ENCODE measurements at places on chromosomes 6 and 20.

DNA sequence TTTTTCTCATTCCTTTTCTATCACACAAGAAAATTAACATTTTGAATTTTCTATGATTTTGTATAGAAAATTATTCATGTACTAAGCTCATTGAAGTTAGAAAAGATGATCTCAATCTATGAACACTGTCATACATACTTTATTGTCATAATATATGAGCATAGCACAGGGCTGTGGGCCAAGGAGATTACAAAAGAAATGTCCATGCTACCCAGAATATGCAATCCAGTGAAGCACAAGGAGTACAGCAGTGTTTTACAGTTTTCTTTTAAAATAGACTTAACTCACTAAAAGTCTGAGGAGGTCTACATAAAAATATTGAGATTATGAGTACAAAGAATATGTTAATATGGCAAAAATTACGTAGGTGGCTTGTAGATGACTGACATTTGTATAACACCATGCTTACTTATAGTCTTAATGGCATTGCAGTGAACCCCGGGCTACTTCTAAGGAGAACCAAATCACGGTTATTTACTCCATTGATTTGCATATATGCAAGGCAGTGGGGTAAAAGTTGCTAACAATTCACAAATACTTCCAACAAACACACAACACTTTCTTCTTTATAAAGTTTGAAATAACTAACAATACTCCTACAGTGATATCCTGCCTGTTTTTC is 257.1 kb downstream of the BCKDHB start:
- DNase-seq: no peak

GRCh38 chr6:80003826-80004172 is 650 bp upstream of the TTK start:
- no peak for DNase-seq

- DNase-seq: no peak
Observed at GRCh38 chr6:66376001-66376400, 669.0 kb upstream of the EYS start.

GRCh38 chr6:149089510-149089909 is 228.0 kb upstream of the TAB2 start:
- no peak for DNase-seq

DNA sequence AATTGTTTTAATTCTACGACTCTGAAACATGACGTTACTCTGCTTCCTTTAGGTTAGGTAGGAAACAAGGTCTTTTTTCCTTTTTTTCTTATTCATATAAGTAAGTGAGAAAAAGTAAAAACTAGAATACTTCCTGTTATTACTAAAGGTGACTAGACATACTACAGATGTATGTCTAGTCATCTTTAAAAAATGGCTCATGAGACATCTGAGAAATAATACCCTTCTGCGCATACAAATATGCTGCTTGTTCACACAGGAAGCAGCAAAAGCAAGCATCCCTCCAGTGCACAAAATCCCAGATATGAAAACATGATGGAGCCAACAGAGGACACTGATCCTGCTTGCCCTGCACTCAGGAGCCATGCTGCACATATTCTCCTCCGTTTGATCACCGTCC is 699.1 kb downstream of the EPM2A start:
- no peak for DNase-seq

- no peak for DNase-seq
Observed at GRCh38 chr20:58982406-58983114, 1.5 kb downstream of the NELFCD start.

DNA sequence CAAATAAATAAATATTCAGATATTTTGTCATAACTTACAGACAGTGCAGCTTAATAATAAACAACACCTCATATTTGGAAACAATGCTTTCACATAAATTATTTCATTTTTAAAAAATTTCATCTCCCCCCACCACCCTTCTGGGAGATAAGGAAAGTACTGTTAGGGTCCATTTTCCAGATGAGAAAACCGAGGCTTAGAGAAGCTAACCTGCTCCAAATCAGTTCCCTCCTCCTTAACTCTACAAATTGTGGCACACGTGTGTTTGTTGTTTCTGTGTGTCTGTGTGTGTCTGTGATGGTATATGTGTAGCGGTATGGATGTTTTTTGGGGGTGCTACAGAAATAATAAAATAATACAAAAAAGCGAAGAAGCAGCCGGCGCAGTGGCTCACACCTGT is 54.2 kb upstream of the NAA20 start:
- DNase-seq: no peak

GRCh38 chr6:43636308-43636659 is 644 bp downstream of the MAD2L1BP start:
- DNase-seq: no peak

DNA sequence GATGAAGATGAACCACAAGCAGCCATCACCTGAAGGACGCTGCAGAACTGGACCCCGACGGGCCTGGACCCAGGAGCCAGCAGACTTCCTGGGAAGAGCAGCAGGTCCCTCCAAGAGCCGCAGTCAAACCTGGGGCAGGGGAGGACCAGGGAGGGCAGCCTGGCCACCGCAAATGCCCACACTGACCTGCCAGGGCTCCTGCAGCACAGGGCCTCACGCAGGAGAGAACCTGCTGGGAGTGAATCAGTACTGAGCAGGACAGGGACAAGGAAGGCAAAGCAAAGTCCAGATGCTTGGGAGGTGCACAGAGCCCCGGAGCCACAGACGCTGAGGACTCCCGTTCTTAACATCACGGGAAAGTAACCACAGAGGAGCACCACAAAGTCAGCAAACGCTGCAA is 75.2 kb downstream of the TAF4 start:
- no peak for DNase-seq
